HAP-1 (cell line): ENCODE measurements at places on chromosomes 4 and X.

DNA sequence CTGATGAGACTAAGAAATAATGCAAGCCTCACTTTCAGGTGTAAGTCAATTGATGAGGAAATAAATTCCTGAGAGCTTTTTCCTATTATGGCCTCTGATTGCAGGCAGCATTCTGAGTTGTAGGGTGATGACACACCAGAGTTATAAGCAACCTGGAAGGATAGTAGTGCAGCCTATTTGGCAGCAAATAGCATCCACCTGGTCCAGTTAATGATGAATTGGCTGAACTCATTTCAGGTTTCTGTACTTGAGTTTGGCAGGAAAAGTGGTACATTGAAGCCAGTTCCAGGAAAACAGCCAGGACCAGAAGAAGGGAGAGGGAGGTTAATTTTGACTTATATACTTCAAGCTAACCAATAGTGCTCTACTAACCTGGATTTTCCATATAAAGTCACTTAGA lies 316.8 kb downstream of the NAF1 start:
- no peak for DNase-seq

- peak; percentile 74 for DNase-seq
Observed at GRCh38 chr4:173371292-173372192, 788 bp downstream of the SAP30 start.

- DNase-seq: peak; percentile 44
Observed at GRCh38 chr4:101153653-101154052, 193.7 kb downstream of the PPP3CA start.

- DNase-seq: no peak
Observed at GRCh38 chr4:113811359-113811758, 49.8 kb upstream of the CAMK2D start.

DNA sequence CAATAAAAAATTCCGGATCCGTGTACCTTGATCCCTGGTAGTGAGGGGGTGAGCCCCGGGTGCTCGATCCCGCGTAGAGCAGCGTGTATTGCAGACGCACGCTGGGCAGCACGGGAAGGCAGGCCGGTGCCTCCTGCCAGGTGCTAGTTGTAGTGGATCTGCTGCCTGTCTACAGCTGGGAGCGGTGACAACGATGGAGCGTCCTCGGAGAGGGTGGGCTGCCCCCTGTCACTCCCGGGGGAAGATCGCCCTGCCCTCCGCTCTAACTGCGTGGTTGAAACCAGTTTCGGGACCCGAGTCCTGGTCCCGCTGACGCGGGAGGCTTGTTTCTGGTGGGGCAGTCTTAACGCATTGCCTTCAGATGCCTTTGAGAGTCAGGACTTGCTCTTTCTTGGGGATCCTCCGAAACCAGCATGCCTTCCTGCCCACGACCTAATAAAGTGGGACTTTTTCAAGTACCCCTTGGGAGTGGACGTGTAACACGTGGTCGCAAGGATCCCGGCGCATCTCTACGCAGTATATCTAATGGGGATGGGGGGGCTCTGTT lies 2.7 kb upstream of the NKX6-1 start:
- DNase-seq: no peak

GRCh38 chr4:99518601-99519295 lies 7.9 kb downstream of the C4orf17 start:
- DNase-seq: no peak

- no peak for DNase-seq
Observed at GRCh38 chr4:70754470-70754869, 32.7 kb downstream of the RUFY3 start.

DNA sequence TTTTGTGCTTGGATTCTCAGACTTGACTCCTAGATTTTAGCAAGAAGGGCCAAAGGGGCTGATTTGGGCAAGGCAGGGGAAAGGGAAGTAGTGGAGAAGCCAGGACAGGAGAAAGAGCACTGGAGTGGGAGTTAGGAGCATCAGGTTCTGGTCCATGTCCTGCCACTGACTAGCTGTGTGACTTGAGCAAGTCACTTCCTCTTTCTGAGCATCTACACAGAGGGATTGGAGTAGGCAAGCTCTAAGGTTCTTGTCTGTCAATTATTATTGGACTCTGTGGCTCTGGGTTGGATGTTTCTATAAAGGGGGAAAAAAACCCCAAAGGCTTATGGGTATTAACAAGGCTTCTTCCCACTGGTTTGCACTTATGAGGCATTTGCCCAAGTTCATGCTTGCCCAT lies 24.4 kb downstream of the PLAC1 start:
- DNase-seq: no peak

GRCh38 chrX:6660567-6661264 lies 125.8 kb upstream of the VCX3A start:
- DNase-seq: no peak

GRCh38 chr4:81120055-81120454 lies 89.5 kb downstream of the BMP3 start:
- DNase-seq: no peak

- DNase-seq: no peak
Observed at GRCh38 chr4:184762100-184762499, 28.2 kb upstream of the CENPU start.
